HL-60 (cell line): ENCODE measurements at places on chromosomes 3 and 15.

DNA sequence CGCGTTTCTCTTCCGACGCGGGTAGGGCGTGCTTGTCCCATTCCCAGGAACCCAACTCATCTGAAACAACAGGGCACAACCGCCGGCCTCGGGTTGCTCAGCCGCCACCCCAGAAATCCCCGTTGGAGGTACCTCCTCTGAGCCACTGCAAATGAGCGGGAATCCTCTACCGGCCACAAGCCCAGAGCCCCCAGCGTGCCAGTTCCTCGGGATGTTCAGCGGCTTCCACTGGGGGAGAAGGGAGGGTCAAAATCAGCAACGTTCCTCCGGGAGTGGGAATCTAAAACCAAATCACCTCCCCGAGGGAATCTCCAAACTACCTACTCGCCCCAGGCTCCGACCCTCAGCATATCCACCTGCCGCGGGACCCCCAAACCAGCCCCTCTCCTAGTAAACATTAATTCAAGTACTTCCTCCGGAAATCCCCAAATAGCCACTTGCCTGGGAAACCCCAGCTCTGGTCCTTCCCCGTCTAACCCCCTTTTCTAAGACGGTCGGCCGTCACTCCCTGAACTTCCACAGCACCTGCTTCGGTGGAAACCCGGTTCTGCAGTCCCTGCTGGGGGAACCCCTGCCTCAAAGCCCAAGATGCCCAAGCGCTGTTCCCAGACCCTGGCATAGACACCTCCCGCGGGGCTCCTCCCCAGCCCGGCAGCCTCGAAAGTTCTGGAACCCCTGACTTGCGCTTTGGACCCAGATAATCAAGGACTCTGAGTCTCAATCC is 887 bp downstream of the OXTR start:
- DNase-seq, result no peak

DNA sequence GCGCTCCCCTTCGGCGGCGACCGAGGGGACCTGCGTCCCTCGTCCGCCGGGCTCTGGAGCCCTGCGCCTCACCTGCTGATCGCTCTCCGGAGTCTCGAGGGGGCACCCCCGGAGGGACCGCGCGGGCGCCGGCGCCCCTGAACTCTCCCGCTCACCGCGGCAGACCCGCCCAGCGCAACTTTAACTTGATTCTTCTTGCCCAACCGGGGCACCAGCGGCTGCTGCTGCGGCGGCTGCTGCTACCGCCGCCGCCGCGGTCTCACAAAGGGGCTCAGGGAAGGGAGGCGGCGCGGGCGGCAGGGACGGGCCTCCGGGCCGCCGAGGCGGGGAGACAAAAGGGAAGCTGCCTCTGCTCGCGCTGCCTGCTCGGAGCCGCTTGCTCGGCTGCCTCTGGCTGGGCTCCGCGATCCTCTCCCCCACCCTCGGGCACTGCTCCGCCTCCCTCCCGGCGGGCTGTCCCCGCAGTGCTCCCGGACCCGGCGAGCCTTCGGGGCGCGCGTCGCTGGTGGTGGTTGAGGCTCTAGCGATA is at the start of gene PPM1L:
PPM1L (plus strand) TSS at position 456 of the 529 bp plus-strand sequence.
- peak; percentile 29 for DNase-seq

- DNase-seq, result no peak
Measured at GRCh38 chr3:4936982-4937614, 42.1 kb upstream of the BHLHE40 start.

- no peak for DNase-seq
Measured at GRCh38 chr3:13034109-13034800, 39.0 kb downstream of the IQSEC1 start.

DNA sequence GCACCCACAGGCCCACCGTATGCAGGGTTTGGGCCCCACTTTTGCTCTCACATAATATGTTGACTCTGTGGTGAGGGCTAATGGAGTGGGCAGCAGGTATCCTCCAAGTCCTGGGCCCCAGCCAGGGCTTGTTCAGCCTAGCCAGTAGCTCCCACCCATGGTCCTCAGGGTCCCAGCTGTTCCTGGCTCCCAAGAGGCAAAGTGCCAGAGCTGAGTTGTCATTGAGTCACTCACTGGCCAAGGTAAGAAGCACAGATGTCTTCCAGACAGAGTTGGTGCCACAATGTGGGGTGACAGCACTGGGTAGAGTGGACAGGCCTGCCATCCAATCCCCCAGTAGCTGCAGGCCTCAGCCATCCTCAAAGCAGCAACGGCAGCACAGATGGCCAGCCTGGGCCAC is 4.3 kb downstream of the SHF start:
- DNase-seq, result no peak

DNA sequence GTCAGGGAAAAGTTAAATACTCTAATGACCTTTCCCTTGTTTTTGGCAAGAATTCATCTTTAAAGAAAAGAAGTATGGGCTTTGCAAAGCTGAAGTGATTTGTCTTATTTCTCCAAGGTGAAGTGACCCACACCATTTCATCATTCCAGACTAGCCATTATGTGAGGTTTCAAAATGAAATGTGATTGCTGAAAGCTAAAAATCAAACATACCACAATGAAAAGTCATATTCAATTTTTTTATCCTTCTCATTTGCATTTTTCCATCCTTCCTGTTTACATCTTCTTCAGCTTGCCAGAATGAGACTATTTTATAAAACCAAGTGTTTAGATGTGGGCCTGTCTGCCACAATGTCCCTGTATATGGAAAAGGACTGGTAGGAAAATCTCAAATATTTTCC is 142.3 kb upstream of the STRIT1 start:
- no peak for DNase-seq

- DNase-seq, result no peak
Measured at GRCh38 chr15:85878828-85879225, 84.1 kb upstream of the KLHL25 start.

GRCh38 chr15:57133127-57133968 is 214.9 kb downstream of the TCF12 start:
- no peak for DNase-seq
